ENCODE measurements at places on chromosomes 2 and 18. TPM values are rescaled to one million over a fixed set of nuclear protein-coding genes. Genes with fewer than 3 reads are reported as not detected.

The FBXO41 gene
- total RNA-seq = 16.0 TPM

The HOXD13 gene
- total RNA-seq = not detected

- DNase-seq = peak; percentile 22
Measured at GRCh38 chr2:216142540-216142939, 33.4 kb downstream of the XRCC5 start.

DNA sequence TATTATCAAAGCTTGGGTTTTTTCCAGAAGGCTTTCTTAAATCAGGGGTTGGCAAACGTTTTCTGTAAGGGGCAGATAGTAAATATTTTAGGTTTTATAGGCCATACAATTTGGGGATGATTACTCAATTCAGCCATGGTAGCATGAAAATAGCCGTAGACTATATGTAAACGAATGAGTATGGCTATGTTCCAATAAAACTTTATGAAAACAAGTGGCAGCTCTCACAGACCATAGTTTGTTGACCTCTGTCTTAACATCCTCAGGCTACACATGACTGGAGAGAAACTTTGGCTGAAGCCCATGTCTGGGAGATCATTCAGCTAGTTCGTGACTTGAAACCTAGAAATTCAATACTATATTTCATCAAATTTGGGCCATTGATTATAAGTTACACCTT, 30.2 kb downstream of the UGP2 start:
- DNase-seq = no peak
